Psoas muscle (tissue), 8 donors: ENCODE measurements at places on chromosomes 4 and X.

- no peak for DNase-seq
These were observed 99.6 kb upstream of the MAML3 start for GRCh38 chr4:140253556-140254027.

GRCh38 chrX:150548684-150549083 is 19.7 kb upstream of the MTM1 start:
- no peak for DNase-seq

DNA sequence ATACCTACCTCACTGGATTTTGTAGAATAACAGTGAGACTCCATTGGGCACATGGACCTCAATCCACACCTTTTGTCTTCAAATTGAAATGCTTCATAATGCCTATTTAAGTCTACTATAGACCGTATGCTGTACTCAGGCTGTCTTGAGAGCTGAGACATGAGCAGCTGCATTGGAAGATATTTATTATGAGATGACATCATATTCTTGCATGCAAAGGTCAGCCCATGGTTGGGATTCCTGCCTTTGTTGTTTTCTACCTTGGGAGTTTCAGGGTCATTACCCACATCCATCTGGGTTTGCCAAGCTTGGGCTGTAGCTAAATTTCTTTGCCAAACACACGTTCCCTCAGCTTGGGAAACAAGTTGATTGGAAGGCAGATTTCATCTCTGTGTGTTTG is 33.2 kb upstream of the MAMLD1 start:
- no peak for DNase-seq

DNA sequence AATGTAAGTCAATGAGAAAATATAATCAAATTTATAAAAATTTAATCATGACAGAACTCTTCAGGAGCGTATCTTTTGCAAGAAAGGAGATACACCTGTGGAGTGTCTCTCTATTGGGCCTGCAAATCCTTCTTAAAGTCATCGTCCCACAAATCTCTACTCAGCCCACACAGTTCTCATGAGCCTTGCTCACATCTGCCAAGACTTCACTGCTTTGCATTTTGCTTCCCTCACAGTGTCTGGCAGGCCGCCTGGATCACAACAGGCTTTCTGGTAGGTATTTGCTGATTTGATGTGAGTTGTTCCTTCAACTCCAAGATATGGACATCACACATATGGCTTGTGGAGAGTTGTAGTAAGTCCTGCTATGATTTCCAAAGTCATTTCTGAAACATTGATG is 183.1 kb upstream of the ARX start:
- DNase-seq: no peak

- DNase-seq: no peak
These were observed 390.7 kb downstream of the MAPK10 start for GRCh38 chr4:85968945-85969819.

DNA sequence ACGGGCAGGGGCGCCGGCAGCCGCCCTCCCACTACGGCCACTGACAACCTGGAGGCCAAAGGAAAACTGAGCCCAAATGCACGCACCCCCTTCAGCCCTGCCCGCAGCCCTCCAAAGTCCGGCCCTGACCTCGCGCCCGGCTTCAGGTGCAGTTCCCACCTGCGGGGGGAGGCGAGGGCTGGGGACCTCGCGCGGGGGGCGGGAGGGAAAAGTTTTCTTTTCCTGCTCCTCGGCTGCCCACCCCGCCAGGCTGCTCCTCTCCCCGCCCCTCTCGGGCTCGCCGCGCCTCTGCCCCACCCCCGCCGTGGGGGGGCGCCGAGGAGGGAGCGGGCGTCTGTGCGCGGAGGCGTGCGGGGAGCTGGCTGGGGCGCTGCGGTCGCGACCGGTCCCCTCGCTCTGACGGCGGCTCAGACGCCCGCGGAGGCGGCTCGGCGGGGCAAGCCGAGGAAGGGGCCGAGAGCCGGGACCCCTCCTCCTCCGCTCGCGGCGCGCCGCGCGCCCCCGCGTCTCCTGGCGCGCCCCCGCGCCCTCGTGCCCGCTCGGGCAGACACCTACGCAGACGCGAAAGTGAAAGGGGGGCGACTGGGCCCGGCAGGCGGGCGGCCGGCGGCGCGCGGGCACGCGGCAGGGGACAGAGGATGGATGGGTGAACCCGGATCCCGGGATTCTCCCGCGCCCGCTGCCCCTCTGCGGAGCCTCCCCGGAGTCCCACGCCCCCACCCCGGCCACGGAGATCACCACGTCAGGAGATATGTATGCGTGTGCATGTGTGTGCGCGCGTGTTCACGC is 3.1 kb upstream of the NR3C2 start:
- peak; percentile 72 for DNase-seq

DNA sequence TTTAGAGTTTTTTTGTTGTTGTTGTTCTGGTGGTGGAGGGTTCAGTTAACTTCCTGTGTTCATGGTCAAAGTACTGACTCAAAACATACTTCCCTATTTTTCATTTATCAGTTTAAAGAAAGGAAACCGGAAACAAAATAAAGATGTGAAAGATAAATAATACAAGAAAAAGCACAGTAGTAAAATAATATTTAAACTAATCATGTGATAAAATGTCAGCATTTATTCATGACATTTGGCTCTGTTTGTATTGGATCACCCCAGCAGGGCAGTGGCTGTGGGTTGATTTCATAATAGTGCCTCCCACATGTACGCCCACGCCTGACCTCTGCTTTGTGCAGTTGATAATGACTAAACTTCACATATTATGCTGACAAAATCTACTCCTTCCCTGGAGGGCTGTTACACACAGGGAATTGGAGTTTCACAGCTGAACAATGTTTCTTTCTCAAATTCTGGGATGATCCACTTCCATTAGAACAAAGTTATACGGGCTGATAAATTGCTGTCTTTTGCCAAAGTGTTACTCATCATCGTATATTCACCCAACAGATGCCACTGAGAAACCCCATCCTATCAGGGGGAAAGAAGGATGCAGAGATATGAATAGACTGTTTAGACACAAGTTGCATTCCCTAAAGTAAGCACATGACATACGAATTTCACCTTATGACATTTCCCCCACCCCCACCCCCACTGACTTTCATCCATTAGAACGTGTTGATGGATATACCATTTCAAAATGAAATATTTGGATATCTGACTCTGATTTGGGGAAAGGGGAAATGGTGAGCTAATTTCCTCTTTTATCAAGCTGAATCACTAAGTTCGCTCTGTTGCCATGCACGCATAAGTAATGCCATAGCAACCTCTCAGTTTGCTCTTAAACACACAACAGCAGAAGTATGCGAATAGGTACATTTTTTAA is 48.3 kb downstream of the AMELX start:
- peak; percentile 64 for DNase-seq

DNA sequence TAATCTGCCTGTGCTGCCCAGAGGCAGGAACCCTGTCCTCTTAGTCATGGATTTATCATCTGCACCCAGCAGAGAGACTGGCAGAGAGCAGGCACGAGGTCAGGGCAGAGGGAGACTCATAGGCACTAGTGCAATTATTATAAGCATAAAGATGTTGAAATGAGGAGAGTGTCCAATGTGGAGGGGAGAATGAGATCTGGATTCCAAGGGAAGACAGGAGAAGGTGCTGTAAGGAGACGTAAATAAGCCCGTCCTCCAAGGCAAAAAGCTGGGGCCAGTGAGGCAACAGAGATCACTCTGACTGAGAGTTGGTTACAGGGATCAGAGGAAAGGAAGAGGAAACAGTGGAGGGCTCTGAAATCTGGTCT is 406.2 kb downstream of the MAPK10 start:
- DNase-seq: no peak

DNA sequence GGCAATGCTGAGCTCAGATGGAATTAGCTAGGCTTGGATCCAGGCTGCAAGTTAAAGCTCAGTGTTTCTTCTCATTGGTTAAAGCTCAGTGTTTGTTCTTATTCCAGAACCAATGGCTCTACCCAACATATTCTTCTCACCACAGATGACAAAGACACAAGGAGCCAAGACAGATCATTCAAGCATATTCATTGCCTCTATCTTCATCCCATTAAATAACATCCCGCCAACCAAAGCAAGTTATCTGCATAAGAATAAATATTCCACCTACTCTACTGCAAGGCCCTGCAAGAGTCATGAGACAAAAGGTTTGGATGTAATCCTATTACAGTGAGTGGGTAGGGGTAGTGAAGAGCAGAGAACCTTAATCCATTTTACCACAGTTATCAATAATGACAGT is 766.5 kb downstream of the C4orf33 start:
- DNase-seq: no peak

- DNase-seq: no peak
These were observed 97.4 kb downstream of the GPM6A start for GRCh38 chr4:175714686-175715085.

DNA sequence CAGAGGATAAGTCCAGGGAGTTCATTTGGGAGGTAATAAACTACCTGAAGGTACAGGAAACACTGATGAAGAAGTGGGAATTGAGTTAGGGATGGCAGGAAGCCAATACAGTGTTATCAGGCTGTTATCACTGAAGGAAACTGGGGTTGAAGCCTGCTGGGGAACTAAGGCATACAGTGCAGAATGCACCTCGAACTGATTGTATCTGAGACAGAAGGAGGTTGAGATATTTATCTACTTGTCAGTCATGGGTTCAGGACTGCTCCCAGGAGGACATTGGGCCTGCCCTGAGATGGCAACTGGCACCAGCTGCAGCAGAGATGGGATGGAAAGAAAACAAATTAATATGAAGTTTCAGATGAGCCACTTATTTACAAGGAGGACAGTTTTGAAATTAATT is 35.5 kb upstream of the CD38 start:
- DNase-seq: no peak

GRCh38 chrX:69311936-69312670 is 146.8 kb upstream of the PJA1 start:
- no peak for DNase-seq

DNA sequence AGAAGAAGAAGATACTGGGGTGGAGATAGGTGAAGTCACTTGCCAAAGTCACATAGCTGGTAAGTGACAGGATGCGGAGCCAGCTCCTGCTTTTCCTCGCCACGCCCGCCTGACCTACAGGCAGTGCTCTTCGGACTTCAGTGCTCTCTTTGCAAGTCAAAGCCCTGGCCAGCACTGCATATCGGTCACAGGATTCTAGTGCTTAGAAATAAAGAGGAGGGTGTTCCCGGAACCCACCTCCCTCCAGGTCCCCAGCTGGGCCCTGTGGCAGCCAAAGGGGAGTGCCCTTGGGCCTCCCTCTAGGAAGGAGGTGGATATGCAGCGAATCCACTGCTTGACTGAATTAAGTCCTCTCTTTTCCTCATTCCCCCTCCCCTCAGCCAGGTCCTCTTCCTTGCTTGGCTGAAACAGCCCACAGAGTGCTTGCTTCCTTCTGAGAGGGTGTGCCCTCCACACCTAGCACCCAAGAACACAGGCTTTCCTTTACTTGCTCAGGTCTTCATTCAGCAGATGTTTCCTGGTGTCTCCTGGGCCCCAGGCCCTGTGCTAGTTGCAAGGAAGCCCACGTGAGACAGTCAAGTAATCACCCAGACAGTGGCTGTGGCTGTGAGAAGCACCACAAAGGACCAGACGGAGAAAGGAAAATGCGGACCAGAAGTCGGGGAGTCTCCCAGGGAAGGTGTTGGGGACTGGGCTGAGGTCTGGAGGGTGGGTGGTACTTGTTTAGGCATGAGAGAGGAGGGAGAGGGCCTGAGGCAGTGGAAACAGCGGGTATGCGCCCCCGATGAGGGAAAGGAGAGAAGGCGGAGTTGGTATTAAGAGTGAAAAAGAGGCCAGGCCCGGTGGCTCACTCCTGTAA is 14.0 kb upstream of the HMGB3 start:
- no peak for DNase-seq

GRCh38 chr4:115360431-115360830 is 247.0 kb upstream of the NDST4 start:
- no peak for DNase-seq

DNA sequence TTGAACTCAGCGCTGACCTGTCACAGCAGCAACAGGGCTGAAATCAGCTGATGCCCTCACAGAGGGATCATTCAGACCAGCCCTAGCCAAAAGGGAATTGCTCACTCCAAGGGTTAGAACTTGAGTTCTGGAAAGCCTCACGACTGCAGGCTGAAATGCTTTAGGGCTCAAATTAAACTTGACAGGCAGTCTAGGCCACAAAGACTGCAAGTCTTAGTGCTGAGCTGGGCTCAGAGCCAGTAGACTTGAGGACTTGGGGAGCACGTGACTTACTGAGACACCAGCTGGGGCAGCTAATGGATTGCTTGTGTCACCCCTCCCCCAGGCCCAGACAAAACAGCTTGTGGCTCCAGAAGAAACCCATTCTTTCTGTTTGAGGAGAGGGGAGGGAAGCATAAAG is 119.0 kb upstream of the SLC6A14 start:
- DNase-seq: no peak

DNA sequence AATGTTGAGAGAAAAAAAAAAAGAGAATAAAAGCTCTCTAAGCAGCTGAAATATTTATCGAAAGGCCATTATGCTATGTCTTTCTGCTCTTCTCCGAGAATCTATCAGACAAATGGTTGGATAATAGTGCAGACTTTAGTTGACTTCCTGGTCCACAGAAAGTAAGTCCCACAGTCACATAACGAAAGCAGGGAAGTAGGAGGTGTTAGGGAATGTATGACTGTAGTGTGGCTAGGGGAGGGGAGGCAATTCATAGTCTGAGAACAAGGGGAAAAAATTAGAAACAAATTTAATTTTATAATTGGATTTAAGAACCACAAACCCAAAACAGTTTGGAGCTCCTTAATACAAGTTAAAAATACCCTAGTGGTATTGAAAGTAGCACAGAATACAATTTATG is 79.7 kb upstream of the VEGFC start:
- DNase-seq: no peak

DNA sequence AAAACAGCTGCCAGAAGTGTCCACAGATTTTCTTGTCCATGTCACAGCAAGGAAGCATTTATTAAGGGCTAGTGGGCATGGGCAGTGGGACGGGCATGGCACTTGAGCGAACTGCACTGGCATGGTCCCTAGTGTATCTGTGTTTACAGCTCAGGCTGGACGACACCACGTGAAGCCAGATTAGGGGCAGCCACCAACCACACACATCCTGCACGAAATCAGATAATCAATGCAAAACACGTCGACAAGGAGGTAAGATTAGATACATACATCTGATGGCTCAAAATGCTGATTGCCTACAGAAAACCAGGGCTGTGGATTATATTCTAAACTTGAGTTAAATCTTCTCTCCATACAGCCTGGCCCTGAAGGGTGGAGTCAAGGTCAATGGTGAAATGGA is 103.8 kb upstream of the ATP6AP2 start:
- DNase-seq: no peak

DNA sequence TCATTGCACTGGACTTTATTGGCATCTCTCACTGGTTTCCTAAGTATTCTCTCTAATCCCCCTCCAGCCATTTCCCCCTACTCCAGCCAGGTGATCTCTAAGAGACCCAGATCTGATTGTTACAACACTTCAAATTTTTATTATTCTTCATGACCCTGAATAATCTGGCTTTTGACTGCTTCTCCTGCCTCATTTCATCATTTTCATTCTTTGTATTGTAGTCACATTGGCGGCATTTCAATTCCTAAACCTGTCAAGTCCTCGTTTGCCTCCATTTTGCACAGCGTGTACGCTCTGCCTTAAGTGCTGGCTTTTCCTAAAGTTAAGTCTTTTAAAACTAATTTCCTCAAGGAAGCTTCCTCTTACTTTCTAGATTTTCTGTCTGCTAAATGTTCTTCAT is 31.6 kb downstream of the UBE2K start:
- no peak for DNase-seq

- peak; percentile 82 for DNase-seq
These were observed 37.2 kb downstream of the ATP2B3 start for GRCh38 chrX:153554519-153555167.

GRCh38 chrX:10008483-10009056 is 41.4 kb downstream of the CLDN34 start:
- no peak for DNase-seq

GRCh38 chr4:104901438-104901837 is 245.2 kb upstream of the TET2 start:
- DNase-seq: no peak

- DNase-seq: no peak
These were observed 114.4 kb downstream of the NAA11 start for GRCh38 chr4:79211490-79211889.
